Peyer's patch (tissue), 4 donors: ENCODE measurements at places on chromosomes 5 and 9.

GRCh38 chr9:87778996-87779395, 53.1 kb downstream of the CTSL start:
- DNase-seq, result no peak

GRCh38 chr5:2371419-2371710, 380.1 kb downstream of the IRX2 start:
- no peak for DNase-seq

DNA sequence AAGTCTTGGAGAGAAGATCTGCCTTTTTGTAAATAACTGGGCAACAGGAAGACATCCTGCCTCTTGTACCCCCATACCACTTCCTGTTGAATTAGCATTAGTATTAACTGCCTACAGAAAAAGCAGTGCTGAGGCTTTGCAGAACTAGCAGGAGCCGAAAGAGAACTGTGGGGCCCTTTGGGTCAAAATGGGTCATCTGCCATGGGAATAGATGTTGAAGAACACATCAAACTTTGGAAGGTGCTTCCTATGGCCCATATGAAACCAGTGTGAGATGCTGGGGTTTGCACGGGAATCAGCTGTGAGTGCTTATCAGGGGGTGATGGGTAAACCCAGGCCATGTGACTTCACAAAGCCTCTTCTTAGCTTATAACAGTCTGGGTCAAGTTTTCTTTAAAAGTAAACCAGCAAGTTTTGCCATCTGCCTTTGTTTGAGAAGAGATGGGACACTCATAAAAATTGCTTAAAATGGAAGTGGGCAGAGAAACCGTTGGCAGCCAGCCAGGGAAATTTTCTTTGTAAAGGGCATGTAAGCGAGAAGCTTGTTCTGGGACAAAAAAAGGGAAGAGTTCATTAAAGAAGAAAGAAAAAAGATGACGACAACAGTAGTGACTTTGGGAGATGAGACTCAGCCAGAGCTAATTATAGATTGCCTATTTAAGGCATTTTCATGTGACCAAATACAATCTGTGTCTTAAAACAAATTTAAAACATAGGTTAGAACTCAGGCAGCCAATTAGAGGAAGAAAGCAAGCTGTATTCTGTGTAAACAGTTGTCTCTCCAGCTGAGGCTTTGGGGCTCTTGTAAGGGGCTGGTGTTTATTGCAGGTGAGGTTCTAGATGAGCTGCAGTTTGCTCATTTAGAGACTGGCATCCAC, 4.4 kb downstream of the SLC25A25 start:
- peak; percentile 92 for DNase-seq

DNA sequence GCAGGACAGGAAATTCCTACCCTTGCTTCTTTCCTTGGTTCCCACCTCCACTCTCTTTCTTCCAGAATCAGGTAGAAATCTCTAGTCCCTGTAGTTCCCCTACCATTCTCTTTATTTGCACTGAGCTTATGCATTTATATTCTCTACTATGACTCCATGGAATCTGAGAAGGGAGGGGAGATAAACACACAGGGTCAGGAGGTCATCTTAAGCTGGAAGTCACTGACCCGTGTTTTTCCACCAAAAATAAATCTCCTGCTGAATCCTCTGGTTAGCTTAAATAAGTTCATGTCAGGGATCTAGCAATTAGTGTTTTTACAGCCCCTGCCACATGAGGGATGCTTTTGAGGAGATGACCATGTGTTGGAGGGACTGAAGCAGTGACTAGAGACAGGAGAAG, 3.7 kb downstream of the ACTL7B start:
- DNase-seq, result no peak

DNA sequence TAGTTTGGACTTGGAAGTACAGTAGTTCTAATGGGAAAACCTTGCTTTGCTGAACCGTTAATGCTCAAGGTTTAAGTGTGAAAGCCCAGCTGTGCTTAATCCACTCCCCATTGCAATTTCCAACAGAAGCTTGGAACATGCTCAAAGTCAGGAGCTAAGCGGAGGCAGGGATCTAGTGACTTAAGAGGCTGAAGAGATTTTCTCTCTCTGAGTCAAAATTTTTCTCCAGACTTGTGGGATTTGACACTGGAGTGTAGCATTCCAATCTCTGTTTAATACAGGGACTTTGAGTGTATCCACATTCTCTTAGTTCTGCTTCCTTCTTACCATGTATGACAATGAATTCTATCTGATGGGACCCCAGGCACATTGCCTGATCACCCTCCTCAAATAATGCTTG, 471.8 kb downstream of the KIF4B start:
- no peak for DNase-seq

DNA sequence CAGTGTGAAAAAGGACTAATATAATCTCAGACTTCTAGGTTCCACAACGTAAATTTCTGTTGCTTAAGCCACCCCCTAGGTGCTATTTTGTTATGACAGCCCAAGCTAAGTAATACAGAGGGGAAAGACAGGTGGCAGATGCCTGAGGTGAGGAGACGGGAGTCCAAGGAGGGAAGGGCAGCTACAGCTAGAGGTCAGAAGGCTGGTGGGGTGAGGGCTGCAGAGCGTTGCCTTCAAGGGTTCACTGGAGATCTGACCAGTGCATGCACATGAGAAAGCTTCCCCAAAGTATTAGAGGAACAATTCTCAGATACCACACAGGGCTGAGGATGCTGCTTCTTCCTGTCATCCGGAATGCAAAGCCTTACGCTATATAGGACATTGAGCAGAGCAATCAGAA, 104.7 kb upstream of the IRX4 start:
- DNase-seq, result no peak

GRCh38 chr5:178483620-178484019, 106.6 kb downstream of the COL23A1 start:
- peak; percentile 42 for DNase-seq

- peak; percentile 93 for DNase-seq
Observed at GRCh38 chr9:137611623-137612609, 6.4 kb downstream of the ARRDC1 start.

DNA sequence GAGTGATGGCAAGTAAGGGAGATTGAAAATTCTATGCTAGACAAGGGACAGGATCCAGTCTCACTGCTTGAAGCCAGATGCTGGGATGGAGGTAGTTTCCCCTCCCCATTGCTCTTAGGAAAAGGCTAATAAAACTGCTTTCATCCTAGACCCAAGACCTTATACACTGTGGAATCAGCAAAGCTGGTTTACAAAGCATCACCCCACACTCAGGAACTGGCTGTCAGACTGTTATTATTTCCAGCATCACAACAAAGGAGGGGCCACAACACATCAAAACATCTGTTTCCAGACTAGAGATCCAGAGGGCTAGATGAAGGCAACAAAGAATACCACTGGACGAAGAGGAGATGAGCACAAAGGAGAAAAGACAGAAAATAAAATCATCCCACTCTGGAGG, 364.6 kb upstream of the PTGER4 start:
- DNase-seq, result no peak

GRCh38 chr5:100746730-100747129, 156.4 kb downstream of the ST8SIA4 start:
- DNase-seq, result no peak

DNA sequence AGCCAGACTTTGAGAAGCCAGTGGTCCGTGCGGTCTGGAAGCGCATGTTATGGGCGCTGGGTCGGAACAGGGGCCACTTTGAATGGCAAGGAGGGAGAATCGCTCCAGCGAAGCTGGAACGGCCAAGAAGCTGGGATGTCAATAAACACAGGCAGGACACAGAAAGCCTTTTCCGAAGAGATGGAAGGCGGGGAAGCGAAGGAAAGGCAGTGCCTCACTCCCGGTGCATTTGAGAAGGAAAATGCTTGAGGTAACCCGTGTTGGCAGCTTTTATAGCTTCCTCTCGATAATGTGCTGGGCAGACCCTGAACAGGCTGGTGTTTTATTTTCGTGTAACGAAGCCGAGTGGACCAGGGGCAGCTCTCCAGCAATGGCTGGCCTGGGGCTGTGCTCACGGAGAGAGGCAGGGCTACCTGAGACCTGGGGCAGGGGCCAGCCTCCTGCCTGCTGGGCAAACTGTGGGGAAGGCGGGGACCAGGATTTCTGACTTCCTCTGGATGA, 84.2 kb upstream of the SPRY4 start:
- no peak for DNase-seq

- no peak for DNase-seq
Observed at GRCh38 chr5:140194662-140195061, 19.7 kb downstream of the CYSTM1 start.

DNA sequence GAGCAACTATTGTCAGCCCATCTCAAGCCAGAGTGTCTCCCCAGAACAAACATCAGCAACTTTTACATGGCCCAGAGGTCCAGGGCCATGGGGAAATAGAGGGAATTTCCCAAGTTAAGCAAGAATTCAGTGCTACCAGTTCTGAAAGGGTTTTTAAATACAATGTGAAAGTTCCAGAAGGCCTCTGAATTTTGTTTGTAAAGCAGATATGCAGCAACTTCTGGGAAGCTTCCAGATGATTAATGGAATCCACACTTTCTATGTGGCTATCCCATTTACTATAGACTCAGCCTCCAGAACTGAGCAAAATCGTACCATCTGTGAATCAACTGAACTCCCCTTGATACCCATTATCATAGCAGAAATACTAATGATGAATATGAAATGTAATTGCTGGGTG, 93.8 kb downstream of the FEM1C start:
- no peak for DNase-seq

- no peak for DNase-seq
Observed at GRCh38 chr9:68627594-68627993, 77.4 kb upstream of the PIP5K1B start.

DNA sequence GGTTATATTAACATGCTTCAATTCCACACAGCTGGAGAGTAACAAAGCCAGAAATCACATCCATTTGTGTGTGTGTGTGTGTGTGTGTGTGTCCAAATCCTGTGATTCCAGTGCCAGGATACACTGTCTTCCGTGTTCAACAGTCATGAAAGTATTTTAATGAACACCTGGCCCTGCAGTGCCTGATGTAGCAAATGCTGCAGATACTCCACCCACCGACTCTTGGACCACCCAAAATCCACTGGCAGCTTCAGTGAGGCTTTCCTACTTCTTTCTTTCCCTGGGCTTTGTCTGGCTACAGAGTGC, 13.1 kb upstream of the INSYN2B start:
- no peak for DNase-seq

DNA sequence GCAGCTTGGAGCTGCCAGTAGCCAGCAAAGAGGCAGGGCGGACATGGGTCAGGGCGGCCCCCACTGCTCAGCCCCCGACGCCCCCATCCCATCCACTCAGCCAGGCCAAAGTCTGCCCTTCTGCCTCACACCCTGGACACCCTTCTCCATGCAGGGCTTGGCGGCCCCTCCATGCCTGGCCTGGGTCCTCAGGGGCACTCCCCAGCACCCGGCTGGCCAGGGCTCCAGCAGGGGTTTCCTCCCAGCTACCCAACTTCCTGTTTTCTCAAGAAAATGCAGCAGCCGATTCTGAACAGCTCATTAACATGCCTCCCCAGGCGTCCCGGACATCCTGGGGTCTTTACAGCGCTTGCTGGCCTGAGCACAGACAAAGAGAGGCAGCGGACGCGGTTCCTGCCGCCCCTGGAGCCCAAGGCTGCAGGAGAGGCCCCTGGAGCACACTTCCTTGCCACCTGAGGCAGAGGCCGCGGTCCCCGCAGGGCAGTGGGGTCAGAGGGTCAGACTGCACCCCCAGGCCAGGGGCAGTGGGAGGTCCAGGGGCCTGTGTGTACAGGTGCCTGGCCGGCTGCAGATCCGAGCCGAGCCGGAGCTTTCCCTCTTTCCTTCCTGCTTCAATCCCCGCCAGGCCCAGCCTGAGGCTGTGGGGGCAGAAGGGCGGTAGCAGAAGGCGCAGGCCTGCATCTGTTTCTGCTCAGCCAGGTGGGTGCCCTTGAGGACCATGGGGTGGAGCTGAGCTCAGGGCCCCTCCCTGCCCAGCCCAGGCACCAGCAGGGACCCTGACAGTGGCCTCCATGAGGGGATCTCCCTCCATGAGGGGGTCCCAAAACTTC, 18.7 kb upstream of the NRARP start:
- peak; percentile 80 for DNase-seq

GRCh38 chr9:101737705-101738565, 512 bp downstream of the GRIN3A start:
- no peak for DNase-seq

DNA sequence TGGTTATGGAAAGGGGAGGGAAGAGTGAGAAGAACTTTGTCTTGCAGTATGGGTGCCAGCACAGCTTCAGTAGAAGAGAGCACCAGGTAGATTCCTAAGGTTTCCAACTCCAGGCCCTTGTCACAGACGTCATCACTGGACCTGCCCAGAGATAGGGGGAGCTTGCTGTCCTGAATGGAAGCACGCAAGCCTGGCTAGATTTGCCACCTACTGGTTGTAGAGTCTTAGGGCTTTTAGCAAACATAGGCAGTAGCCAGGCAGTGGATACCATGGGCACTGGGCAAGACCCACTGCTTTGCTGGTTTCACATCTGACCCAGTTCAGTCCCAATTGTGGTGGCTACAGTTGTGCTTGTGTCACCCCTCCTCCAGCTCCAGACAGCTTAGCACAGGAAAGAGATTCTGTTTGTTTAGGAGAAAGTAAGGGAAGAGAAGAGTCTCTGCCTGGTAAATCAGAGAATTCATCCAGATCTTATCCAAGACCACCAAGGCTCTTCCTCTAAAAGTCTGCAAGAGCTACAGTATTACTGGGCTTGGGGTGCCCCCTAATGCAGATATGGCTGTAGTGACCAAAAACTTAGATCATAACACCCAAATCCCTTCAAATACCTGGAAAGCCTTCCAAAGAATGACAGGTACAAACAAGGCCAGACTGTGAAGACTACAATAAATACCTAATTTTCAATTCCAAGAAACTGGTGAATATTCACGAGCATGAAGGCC, 158.9 kb downstream of the HINT1 start:
- no peak for DNase-seq

GRCh38 chr5:83011985-83012384, 65.2 kb downstream of the TMEM167A start:
- DNase-seq, result no peak

- DNase-seq, result no peak
Observed at GRCh38 chr5:8634219-8634618, 765.3 kb downstream of the MTRR start.

DNA sequence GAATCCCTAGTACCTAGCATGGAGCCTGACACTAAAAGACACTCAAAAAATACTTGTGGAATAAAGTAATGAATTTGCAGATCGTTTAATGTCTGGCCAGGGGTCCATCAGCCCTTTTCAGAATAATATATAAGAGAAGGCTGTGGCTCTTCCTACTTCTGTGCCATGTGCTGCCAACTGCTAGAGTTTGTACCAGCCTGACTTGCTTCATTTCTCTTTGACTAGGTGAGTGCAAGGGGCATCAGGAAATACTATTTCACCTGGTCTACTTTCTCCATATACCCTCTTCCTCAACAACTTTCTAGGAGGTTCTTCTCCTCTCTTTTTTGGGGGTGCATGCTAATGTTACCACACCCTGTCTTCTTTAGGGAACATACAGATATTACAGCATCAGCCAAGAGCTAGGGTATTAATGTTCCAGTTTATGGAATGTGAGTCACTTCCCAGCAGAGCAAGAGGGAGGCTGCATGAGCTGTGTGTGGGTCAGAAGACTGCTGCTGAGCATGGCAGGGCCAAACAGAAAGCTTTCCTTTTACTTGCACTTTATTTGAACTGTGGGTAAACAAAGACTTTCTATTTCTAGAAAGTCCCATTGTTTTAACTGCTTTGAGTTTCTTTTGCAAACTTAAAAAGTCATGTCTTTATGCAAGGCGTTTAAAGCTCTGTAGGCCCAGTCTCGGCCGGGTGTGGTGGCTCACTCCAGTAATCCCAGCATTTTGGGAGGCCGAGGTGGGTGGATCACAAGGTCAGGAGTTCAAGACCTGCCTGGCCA, 158.9 kb downstream of the ADAMTSL1 start:
- no peak for DNase-seq

- no peak for DNase-seq
Observed at GRCh38 chr9:70551396-70551795, 136.9 kb upstream of the KLF9 start.
